Uterine smooth muscle cell (primary cell): ENCODE measurements at places on chromosomes 1 and 21. TPM values are rescaled to one million over a fixed set of nuclear protein-coding genes. Genes with fewer than 3 reads are reported as not detected.

SYNC gene
- 44.3 and 74.7 TPM in 2 replicates for total RNA-seq

FHL3 gene
- total RNA-seq: 11.7 and 15.2 TPM in 2 replicates

C1orf116 gene
- under 0.01 TPM in 2 replicates for total RNA-seq

FABP3 gene
- 52.1 and 186 TPM in 2 replicates for total RNA-seq

LCA5L gene
- total RNA-seq: 1.5 and 2.0 TPM in 2 replicates

KLHDC7A gene
- not detected in 2 replicates for total RNA-seq
